ENCODE measurements at places on chromosomes 7 and 10.
A peak's percentile ranks its signal among the peaks of the same experiment; 100 is the strongest.

DNA sequence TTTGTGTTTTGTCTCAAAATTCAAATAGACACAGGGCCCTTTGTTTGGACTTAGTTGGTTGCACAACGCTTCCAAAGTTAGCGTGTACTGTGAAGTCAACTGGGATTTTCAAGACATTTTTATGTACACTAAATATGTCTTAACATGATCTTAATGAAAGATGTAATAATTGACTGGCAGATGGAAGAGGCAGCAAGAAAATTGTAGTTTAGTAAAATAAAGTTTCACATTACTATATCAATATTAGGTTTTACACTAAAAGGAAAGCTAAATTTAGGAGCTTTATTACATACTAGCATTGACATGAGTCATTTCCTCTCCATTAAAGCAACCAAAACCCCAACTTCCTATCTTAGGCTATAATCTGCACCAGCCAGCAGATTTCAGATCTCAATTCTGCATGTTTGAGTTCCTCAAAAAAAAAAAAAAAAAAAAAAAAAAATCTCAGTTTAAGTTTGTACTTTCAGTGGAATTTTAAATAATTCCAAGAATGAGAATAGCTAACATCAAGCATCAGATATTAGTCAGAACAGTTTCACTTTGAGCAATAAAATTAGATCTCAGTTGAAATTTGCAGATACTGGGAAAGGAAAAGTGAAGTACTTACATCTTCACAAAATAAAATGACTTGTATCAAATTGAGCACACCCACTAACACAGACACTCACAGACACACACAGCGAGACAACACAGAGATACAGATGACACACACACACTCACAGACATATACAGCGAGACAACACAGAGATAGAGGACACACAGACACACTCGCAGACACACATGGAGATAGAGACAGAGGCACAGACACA is 346.6 kb upstream of the KLF6 start:
- DNase-seq: peak; percentile 92

GRCh38 chr10:114499630-114500190 is 95.4 kb upstream of the AFAP1L2 start:
- DNase-seq: no peak

DNA sequence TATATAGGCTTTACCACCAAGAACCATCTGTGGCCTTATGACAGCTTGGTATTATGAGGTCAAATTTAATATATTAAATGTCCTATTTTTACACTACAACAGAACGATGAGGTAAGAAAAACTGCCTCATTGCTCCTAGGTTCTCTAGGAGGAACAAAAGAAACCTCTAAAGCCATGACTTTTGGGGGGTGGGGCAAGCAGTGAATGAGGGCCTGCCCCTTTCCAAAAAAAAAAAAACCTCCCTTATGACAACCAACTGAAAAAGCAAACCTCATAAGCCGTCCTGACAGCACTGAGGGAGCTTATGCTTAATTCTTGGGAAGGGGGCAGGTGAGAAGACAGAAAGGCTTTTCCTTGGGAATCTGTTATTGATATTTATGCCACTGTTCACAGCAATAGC is 116.6 kb downstream of the KMT2E start:
- no peak for DNase-seq

GRCh38 chr10:130807721-130808120 is 503.8 kb downstream of the TCERG1L start:
- DNase-seq: no peak

- DNase-seq: no peak
Measured at GRCh38 chr7:2191016-2191415, 41.7 kb downstream of the MAD1L1 start.

GRCh38 chr7:158279539-158280447 is 307.8 kb downstream of the PTPRN2 start:
- DNase-seq: no peak

DNA sequence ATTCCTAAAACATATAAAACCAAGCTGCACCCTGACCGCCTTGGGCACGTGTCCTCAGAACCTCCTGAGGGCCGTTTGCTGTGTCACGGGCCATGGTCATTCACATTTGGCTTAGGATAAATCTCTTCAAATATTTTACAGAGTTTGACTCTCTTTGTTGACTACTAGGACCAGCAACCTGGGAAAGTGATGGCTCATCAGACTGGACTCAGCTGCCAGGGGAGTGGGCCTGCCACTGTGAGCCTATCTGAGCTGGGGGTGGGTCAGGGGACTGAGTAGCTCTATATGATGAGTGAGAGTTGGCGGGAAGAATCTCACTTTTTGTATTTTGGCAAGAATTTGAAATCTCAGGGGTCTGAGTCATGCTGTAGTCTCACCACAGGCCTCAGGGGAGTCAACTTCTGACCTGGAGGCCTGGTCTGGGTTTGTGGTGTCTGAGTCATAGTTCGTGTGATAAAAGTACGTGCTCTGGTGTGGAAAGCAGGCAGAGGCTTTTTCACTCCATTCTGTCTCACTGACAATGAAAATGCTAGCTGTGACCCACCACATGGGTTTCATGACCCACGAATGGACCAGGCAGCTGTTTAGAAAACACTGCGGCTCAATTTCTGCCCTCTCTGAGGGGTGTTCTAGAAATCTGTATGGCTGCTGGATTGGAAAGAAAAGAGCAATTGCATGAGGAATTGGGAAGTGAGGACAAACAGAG is 4.2 kb upstream of the UPP1 start:
- DNase-seq: peak; percentile 96

GRCh38 chr7:87058744-87059524 is 520 bp downstream of the ELAPOR2 start:
- no peak for DNase-seq

DNA sequence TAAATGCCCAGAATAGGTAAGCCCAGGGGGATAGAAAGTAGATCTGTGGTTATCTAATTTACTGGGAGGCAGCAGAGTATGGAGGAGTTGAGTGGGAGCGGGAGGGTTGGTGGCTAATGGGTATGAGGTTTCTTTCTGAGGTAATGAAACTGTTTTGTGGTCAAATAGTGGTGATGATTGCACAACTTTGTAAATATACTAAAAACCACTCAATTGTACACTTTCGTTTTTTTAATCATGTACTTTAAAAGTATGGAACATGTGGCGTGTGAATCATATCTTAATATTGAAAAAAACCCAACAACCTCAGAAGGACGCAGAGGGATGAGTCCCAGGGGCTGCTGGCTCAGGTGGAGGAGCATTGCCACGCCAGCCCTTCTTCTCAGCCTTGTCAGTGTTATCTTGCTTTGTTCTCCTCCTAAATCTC is 118.1 kb downstream of the WDR11 start:
- DNase-seq: no peak

DNA sequence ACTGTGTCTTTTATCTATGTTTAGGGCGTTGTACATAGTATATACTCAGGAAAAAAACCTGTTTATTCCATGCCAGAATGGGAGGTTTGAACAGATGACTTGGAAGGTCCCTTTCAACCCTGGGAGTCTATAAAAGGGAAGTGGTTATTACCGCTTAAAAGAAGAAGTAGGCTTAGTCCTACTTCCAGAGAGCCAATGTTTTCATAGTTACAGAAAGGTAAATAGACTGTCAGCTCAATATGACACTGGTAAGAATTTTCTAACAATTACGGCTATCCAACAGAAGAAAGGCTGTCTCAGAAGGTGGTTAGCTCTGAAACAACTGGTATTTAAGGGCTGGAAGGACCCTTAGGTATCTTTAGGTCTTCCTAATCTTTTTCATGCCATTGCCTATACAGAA is 1.1 kb upstream of the TFAM start:
- DNase-seq: no peak

All from foreskin melanocyte (primary cell).